ENCODE measurements at places on chromosomes 6 and 20. TPM values are rescaled to one million over a fixed set of nuclear protein-coding genes. Genes with fewer than 3 reads are reported as not detected.
A peak's percentile ranks its signal among the peaks of the same experiment; 100 is the strongest.

- no peak overlapping the region for H3K4me3 ChIP-seq
- H3K27ac ChIP-seq = no peak overlapping the region
- no peaks in the 10 kb centered on the region for H3K36me3 ChIP-seq
- no peak for DNase-seq
- H3K4me1 ChIP-seq = no peaks in the 10 kb centered on the region
Measured at GRCh38 chr20:61090541-61090940, 161.5 kb upstream of the CDH4 start.

DNA sequence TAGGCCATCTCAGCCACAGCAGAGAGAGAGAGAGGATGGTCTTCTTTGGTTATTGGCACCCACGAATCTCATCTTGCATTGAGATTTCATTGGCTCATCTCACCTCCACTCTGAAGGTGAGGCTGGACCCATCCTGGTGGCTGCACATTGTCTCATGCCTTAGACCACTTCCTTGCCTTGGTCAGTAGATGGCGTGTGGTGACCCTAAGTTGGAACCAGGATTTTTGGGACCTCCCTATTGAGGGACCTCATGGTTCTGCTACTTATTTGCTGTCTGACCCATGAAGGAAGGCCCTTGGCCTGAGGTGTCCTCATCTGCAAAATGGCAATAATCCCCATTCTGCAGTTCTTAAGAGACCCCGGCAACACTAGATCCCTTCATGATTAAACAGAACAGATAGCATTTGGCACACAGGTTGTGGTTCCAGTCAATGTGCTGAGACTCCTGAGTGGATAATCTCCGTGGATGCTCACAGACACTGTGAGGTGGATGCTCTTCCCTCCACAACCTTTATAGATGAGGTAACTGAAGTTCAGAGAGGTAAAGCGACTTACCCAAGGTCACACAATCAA is 21.5 kb upstream of the AAR2 start:
- H3K36me3 ChIP-seq = no peaks in the 10 kb centered on the region
- DNase-seq = no peak
- peaks cover 5% of the 10 kb centered on the region for H3K27me3 ChIP-seq
- H3K27ac ChIP-seq = no peak overlapping the region
- H3K4me3 ChIP-seq = no peak overlapping the region

- peak overlapping the region; percentile 80 for H3K27ac ChIP-seq
- peak; percentile 24 for DNase-seq
- H3K4me3 ChIP-seq = peak overlapping the region; percentile 86
- peaks cover 2% of the 10 kb centered on the region for H3K36me3 ChIP-seq
- H3K27me3 ChIP-seq = peaks cover 9% of the 10 kb centered on the region
Measured at GRCh38 chr6:26571592-26572296, 25.0 kb upstream of the ABT1 start.

DNA sequence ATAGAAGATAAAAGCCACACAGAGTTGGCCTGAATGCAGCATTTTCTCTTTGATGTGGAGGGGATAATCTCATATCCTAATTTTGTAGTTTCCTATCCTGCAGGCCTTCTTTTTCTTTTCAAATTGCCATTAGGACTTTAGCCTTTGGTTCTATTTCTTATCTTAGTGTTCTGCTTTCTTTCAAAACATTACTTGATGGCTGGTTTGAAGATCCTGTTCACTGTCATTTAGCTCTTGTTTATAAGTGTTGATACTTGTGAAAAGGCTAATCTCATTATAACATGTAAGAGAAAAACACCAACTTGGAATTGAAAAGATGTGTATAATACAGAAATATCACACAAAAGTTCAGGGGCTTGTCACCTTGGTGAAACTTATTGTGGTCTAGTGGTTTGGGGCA is 54.6 kb upstream of the PKIB start:
- H3K4me3 ChIP-seq = no peak overlapping the region
- DNase-seq = no peak
- no peaks in the 10 kb centered on the region for H3K36me3 ChIP-seq

DNA sequence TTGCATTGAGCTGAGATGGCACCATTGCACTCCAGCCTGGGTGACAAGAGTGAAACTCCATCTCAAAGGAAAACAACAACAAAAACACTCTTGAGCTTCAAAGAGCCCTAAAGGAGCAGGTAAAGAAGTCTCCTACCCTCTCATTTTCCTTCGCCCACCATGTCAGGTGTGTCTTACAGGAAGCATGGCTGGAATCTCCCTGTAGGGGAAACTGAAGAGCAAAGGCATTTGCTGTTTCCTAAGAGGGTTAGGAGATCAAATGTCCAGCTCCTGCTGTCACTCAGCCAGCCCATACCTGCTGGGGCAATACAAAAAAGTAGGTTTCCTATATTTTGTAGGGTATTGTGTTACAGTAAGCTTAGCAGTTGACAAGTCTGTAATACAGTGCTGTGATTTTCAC is 43.3 kb downstream of the SPATA2 start:
- H3K36me3 ChIP-seq = peaks cover 24% of the 10 kb centered on the region
- no peak for DNase-seq
- no peak overlapping the region for H3K27ac ChIP-seq
- no peaks in the 10 kb centered on the region for H3K27me3 ChIP-seq

- H3K4me3 ChIP-seq = no peak overlapping the region
- H3K4me1 ChIP-seq = no peaks in the 10 kb centered on the region
- no peaks in the 10 kb centered on the region for H3K36me3 ChIP-seq
Measured at GRCh38 chr20:55678970-55679667, 326.2 kb downstream of the CBLN4 start.

GRCh38 chr6:29011276-29011734 is 6.2 kb upstream of the ZNF311 start:
- H3K27ac ChIP-seq = peak overlapping the region; percentile 67
- H3K4me1 ChIP-seq = peaks cover 27% of the 10 kb centered on the region
- peaks cover 1% of the 10 kb centered on the region for H3K36me3 ChIP-seq
- peak; percentile 50 for DNase-seq

HLA-DRB1 gene
- total RNA-seq = 33.1 TPM

SH3BGRL2 gene
- total RNA-seq = 0.05 TPM

EYA4 gene
- not detected for total RNA-seq

LTA gene
- total RNA-seq = 1,021 TPM

RIPOR3 gene
- total RNA-seq = not detected

Data from activated T-helper 1 cell treated with anti-CD3 and anti-CD28 coated beads, Interleukin-12 subunit alpha, Interleukin-12 subunit beta, Interleukin-2, Interleukin-4 antibody, amounts not matched to agents 30 ng/mL and 10 ng/mL and 1 ng/mL, durations not matched to agents 14 hours and 24 hours and 36 hours (primary cell).